ENCODE measurements at places on chromosomes 7 and 10.

GRCh38 chr10:49571388-49571787, 32.5 kb upstream of the ERCC6 start:
- DNase-seq = no peak

GRCh38 chr10:34341473-34341872, 473.6 kb downstream of the PARD3 start:
- DNase-seq = no peak

GRCh38 chr7:48321319-48322010, 150.2 kb downstream of the ABCA13 start:
- no peak for DNase-seq

DNA sequence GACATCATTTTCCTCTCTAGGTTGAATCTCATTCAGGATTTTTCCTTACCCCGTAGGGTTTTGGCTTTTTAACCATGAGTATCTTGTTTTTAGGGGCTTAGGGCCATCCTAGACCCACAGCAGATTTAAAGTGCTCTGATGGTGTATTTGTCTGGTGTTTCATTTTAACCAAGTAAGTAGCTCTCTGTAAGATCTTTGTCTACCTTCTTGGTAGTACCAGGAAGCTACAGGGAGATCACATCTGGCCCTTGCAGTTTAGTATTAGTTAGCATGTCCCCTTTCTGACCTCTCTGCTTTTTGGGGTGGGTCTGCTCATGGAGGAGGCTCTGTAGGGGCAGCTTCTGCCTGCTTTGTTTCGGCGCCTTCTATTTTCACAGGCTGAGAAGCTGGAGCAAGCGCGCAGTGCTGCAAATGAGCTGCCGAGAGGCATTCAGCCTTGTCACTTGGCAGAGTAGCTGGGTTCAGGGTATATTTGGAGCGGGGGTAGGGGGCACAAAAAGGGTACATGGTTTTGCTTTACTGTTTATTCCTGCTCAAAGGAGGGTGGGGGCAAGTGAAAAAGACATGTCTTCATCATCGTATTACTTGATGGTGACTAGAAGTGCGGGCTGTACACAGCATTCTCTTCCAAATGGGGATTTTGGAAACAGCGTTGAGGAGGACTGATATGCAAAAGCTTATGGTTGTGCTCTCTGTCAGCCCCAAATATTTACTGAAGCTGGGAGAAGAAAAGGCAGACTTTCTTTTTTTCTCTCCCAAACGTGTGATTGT, 146.3 kb downstream of the CELF2 start:
- DNase-seq = no peak

- DNase-seq = no peak
Measured at GRCh38 chr10:108521827-108522492, 1357.5 kb upstream of the SORCS1 start.

- no peak for DNase-seq
Measured at GRCh38 chr7:77942431-77942830, 143.9 kb downstream of the PHTF2 start.

- DNase-seq = no peak
Measured at GRCh38 chr7:151865070-151865670, 11.7 kb downstream of the PRKAG2 start.

- DNase-seq = no peak
Measured at GRCh38 chr7:3585826-3586225, 284.8 kb downstream of the SDK1 start.

DNA sequence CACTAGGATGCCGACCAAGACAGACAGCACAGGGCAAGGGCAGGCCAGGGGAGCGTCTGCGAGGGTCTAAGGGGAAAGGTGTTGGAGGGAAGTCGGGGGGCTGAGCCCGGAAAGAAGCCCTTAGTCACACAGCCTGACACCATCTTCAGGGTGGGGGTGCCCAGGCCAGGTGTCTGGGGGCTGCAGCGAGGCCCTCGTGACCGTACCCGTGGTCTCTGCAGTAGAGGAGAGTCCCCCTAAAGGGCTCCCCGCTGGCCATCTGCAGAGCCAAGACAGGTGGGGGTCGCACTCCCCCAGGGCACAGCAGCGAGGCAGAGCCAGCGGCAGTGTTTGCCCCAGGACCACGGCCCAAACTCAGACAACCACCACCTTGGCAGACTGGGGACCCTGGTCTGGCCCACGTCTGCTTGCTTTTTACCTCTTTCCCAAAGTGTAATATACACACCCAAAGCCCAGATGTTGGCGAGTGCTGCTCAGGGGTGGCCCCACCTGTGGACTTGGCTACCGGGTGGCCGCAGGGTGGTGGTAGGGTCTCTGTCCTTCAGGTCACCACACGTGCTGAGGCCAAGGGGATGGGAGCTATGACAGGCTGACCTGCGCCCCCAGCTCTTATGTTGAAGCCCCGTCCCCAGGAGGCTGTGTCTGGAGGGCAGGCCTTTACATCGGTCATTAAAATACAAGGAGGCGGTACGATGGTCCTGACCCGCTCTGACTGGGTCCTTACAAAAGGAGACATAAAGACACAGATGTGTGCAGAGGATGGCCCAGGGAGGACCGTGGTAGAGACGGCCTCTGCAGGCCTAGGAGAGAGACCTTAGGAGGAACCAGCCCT, 107.4 kb downstream of the DNAJB6 start:
- DNase-seq = no peak

- DNase-seq = no peak
Measured at GRCh38 chr7:37480041-37481031, 31.7 kb upstream of the ELMO1 start.

DNA sequence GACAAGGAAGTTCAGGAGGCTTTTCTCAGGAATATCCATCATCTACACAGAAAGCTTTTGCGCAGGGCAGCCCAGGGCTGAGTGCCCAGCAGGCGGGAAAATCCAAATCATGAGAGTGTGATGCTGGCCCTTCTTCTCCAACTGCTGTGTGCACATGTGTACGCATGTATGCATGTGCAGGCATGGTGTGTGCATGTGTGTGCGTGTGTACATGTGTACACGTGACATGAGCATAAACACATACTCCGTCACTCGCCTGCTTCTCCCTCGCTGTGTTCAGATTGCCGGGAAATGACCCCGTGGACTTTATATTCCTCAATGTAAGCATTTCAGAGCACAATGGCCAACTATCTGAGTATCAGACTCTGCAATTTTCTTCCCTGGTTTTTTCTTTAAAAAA, 85.1 kb downstream of the PRPF18 start:
- no peak for DNase-seq

GRCh38 chr7:80410081-80410480, 101.8 kb downstream of the GNAT3 start:
- no peak for DNase-seq

DNA sequence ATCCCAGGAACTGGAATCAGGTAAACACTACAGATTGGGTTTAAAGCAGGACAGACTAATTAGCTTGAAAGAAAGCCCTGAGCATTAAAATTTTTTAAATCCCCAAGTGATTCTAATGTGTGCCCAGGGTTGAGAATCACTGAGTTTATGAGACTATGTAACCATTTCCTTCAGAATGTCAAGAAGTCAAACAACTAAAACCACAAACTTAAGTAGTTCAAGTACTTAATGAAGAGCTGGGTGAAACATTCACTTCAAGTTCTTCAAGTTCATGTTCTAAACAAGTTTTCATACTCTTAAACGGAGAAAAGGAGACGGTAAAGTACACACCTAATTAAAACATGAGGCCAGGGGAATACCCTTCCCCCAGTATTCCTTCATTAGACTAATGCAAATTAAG, 28.2 kb upstream of the TLL2 start:
- no peak for DNase-seq

DNA sequence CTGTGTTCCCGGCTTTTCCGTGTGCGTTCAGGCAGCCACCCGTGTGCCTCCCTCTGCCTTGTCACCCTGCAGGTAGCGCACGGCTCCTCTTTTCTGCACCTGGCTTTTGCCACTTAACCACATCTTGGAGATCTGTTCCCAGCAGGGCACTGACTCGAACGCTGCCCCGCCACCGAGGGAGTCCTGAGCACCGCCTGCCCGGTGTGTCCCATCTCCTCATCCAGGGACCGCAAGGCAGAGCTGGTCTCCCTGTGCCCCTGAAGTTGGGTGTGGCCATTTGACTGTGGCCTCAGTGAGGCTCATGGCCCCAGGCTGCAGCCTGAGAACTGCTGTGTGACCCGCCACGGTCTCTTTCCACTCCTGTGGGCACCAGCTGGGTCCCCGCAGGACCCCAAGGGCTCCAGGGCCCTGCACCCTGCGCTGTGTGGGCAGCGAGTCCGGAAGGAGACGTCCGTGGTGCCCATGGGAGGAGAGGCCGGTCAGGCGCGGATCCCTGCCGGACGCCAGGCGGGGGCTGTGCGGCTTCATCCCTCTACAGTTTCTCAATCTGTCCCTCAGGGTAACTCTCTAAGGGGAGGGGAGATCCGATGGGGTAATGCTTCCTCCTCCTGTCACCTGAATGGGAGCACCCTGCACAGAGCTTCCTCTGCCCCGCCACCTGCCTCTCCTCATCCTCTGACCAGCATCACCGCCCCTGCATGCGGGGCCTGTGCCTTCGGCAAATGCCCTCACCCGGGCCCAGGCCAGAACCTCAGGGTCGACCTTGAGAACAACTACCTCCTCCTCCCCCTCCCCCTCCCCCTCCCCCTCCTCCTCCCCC, 1.8 kb upstream of the INTS1 start:
- no peak for DNase-seq

- DNase-seq = no peak
Measured at GRCh38 chr7:16880554-16880953, 1.2 kb downstream of the AGR3 start.

DNA sequence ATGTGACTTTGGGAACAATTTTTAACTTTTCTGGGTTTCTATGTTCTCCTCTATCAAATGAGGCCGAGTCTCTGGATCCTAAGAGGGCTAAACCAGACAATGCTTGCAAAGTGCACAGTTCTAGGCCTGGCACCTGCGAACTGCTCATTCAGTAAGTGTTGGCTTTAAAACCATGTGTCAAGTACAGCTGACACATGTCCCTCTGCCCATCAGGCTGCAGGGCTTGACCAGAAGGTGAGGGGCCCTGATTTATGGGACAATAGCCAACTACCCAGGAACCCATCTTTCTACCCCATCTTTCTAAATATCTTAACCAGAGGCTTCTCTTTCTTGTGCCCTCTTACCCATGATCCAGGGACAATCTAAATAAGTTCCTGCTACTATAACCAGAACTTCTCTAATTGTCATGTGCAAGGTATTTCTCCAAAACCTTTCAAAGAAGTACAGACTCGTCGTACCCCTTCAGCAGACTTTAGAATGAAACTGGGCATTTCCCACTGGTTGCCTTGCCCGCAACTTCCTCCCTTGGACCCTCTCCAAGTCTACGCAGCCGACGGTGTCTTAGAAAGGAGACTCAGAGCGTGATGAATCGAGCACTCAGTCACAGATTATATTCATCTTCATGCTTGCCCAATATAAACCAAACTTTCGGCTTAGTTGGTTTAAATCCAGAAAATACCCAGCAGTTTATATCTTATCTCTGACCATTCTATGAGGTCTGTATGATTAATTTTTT, 69.8 kb upstream of the STEAP1B start:
- DNase-seq = no peak

GRCh38 chr10:130636313-130636930, 500.2 kb downstream of the GLRX3 start:
- DNase-seq = no peak

DNA sequence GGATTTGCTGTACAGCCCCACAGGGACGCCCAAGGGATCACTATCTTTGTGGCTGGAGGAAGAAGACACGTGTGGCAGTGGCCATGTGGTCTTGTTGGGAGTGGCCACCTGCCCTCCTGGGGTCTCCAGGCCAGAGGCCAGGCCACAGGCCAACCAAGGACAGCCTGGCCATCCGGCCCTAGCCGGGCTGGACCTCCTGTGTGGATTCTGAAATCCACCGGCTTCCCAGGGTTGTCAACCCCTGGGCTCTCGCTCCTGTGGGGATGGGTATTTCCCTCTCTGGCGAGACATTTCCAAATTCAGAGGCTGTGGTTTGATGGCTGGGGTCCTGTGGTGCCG, 31.5 kb upstream of the CFAP46 start:
- no peak for DNase-seq

DNA sequence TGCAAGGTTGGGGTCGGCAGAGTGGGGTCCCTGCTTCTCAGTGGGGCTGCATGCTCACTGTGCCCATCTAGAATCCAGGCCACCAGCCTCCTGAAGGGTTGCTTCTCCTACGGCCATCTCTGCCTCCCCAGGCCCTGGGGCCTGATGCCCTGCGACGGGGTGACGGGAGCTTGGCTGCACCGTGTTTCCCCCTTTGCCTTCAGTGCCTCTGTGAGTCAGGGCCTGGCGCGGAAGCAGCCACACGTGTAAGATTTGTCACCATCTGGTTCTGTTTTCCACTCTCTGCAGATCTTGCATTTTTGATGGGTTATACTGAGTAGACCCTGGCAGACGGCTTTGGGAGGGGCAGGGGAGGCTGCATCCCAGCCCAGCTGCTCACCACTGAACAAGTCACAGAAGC, 7.2 kb downstream of the ADAMTS14 start:
- no peak for DNase-seq

DNA sequence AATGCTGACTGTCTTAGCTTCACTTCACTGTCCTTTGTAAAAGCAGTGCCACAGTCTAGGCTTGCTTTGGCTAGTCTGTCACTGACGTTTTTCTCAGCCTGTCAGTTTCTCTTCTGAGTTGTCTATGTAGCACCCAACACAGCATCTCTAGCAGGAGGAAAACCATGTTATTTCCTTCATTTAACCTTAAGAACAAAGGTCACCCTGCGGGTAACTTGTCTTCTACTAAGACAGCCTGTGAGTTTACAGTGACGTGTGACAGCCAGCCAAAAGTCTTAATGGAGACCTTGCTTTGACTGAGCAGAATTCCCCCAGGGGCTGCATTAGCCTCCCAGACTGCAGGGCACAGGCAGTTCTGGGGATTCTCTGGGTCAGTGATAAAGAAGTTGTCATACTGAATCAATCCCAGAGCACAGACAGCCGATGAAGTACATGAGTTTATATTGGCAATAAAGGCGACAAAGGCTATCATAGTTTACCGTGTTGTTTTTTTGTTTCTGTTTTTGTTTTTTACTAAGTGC, 296.0 kb upstream of the KIAA1217 start:
- DNase-seq = no peak

DNA sequence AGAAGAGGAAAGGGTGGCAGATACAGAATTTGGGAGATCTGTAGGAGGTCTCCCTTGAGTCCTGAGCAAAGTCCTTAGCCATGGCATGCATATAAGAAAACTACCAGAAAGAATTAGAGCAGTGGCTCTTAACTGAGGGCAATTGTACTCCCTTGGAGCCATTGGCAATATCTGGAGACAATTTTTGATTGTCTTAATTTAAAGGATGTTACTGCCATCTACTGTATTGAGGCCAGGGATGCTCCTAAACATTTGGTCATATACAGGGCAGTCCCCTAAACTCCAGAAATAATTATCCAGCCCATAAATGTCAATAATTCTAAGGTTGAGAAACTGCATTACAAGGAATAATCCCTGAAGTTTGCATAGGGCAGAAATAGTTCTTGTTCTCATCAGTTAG, 136.4 kb upstream of the ODAD2 start:
- DNase-seq = no peak

DNA sequence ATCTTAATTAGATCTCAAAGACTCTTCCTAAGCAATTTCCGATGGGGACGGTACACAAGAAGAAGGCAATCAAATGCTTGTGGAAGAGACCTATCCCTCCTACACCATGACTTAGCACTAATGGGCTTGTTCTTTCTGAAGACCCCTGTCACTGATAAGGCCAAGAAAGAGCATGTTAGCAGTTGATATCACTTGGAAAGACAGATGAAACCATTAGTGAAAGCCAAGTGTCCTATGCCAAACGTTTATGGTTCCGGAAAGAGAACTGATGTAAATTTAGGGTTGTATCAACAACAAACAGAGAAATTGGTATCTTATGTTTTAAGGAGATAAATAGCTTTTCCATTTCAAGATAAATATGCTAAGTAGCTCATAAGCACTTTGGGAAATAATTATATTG, 6.5 kb downstream of the UROS start:
- no peak for DNase-seq
